ENCODE measurements at places on chromosomes 12 and 14. TPM values are rescaled to one million over a fixed set of nuclear protein-coding genes. Genes with fewer than 3 reads are reported as not detected.

GRCh38 chr14:67432050-67432564 lies 20.1 kb upstream of the PLEK2 start:
- no peaks in the 10 kb centered on the region for H3K36me3 ChIP-seq
- H3K4me3 ChIP-seq = no peak overlapping the region
- DNase-seq = no peak
- no peak overlapping the region for H3K27ac ChIP-seq
- no peaks in the 10 kb centered on the region for H3K4me1 ChIP-seq
- H3K27me3 ChIP-seq = no peaks in the 10 kb centered on the region

DNA sequence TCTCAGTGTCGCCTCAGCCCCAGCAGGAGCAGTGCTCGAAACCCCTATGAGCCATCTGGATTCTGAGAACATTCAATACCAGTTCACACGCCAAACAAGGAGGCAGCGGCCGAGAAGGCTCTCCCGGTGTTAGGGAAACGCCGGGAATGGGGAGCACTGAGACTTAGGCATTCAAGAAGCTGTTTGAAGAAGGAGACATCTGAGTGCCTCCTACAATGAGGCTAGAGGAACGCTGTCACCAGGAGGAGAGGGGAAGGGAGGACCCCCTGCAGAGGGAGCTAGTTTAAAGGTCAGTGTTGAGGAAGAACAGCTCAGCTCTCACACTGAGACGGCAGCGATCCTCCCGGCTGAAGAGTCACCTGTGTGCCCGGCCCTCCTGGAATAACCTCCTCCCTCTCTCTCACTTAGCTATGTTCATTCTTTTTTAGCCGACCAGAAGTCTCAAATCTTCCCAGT lies 69.9 kb downstream of the SERPINA3 start:
- no peaks in the 10 kb centered on the region for H3K36me3 ChIP-seq
- DNase-seq = no peak
- no peaks in the 10 kb centered on the region for H3K27me3 ChIP-seq

DNA sequence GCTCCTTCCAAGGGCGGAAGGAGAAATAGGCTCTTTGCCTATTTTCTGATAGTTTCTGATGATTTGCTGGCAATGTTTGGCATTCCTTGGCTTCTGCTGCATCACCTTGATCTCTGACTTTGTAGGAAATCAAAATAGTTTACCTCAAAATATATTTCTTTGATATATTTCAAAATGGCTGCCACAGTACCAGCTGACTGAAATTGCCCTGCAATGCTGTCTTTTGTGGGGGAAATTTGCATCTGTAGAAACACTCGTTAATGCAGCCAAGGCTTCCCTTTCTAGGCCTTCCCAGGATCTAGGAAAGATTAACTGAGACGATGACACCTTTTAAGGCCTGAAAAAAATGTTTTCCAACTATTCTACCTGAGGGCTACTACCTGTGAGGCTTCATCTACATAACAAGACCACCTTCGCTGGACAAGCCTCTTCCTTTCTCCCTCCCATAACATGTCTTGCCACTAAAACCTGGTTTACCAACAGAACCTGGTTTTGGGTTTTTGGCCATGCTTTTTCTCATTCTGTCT lies 212.8 kb upstream of the SSTR1 start:
- H3K27me3 ChIP-seq = no peaks in the 10 kb centered on the region
- no peaks in the 10 kb centered on the region for H3K36me3 ChIP-seq
- no peak for DNase-seq
- H3K4me3 ChIP-seq = no peak overlapping the region

- no peak overlapping the region for H3K27ac ChIP-seq
- H3K36me3 ChIP-seq = peaks cover 13% of the 10 kb centered on the region
- DNase-seq = no peak
Measured at GRCh38 chr12:71848212-71848611, 8.7 kb downstream of the TBC1D15 start.

DNA sequence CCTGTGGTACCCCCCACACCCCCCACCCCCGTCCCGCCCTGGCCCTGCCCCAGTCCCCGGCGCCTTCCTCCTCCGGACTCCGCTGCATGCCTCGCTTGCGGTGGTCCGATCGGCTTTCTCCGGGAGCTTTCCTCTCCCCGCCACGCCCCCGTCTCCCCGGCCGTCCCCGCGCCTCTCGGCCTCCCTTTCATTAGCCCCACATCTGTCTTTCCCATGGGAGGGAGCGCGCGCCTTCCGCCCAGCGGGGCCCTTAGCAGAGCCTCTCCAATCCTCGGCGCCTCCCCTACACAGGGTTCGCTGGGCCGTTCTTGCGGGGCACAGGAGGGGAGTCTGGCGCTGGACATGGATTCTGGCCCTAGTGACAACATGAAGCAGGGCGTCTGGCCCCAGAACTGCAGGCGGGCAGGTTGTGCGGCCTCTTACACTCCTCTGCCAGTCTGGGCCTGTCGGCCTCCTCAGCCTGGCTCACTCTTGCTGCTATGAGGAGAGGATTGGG lies 1.5 kb upstream of the EFS start:
- DNase-seq = no peak
- peaks cover 5% of the 10 kb centered on the region for H3K4me1 ChIP-seq
- H3K4me3 ChIP-seq = peak overlapping the region; percentile 65
- no peaks in the 10 kb centered on the region for H3K36me3 ChIP-seq

DNA sequence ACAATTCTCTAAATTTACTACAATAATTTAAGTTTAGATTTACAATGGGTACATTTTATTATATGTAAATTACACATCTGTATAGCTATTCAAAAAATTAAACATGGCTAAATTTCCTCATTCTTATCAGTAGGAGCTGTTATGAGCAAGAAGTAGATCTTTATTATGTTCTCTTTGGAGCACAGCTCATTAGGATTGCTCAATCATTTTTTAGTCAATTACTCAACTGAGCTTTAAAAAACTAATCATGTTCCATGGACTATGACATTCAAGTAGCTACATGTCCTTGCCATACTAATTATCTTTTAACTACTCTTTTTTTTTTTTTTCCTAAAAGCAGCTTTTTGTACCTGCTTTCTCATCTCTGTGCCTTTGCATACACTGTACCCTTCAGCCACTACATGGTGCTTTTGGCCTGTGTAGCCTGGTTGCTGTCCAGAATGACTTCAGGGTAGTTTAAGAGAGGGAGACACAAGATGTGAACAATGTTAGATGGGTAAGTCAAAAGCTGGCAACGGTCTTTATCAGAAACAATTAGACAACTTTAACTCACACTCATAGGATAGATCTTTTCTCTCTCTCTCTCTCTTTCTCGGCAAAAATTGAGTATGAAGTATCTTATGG lies 69.0 kb downstream of the SSPN start:
- no peak for DNase-seq
- H3K36me3 ChIP-seq = no peaks in the 10 kb centered on the region
- H3K27me3 ChIP-seq = no peaks in the 10 kb centered on the region
- no peak overlapping the region for H3K4me3 ChIP-seq
- H3K4me1 ChIP-seq = no peaks in the 10 kb centered on the region

GRCh38 chr12:90909069-90909770 lies 45.8 kb downstream of the CCER1 start:
- H3K4me3 ChIP-seq = no peak overlapping the region
- no peaks in the 10 kb centered on the region for H3K36me3 ChIP-seq
- H3K27ac ChIP-seq = no peak overlapping the region
- H3K27me3 ChIP-seq = no peaks in the 10 kb centered on the region

GRCh38 chr12:110340706-110341105 lies 59.7 kb downstream of the ATP2A2 start:
- H3K4me1 ChIP-seq = no peaks in the 10 kb centered on the region
- H3K36me3 ChIP-seq = peaks cover 100% of the 10 kb centered on the region
- H3K4me3 ChIP-seq = no peak overlapping the region

STON2 gene
- 54.0 TPM for total RNA-seq

GALNT6 gene
- total RNA-seq = 67.2 TPM

LRIG3 gene
- 12.3 TPM for total RNA-seq

ZNF268 gene
- 38.5 TPM for total RNA-seq

CDK4 gene
- total RNA-seq = 82.6 TPM

Data from ascending aorta (tissue), 2 donors.